ENCODE measurements at places on chromosomes 1 and 21.
A peak's percentile ranks its signal among the peaks of the same experiment; 100 is the strongest.

DNA sequence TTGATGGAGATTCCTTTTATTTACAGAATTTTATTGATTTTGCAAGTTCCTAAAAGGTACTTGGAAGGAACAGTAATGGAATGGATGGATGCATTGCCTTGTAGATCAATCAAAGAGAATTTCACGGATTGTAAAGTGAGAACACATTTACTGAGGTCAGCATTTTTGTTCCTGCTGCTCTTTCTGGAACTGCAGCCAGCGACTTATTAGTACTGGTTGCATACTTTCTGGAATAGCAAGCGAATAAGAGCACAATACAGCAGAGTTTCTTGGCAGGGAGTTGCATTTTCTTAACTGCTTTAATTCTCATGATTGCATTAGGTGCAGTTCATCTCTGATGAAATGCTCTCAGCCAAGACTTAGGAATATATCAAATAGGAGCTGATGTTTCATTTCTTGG lies 106.1 kb upstream of the CHODL start:
- DNase-seq, result no peak

DNA sequence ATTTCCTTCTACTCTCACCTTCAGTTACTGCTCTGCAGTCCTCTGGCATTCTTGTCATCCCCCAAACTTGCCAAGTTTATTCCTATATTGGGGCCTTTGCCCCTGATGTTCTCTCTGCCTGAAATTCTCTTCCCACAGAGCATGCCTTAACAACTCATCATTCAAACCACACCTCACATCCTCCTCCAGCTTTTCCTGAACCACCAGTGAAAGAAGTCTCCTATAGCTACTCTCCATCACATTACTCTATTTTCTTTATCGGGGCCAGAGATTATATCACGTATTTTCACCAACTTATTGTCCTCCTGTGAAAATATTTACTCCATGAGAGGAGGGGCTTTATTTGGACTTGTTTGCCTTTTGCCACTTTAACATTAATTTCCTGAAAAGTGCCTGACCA lies 32.1 kb downstream of the EXTL2 start:
- DNase-seq, result peak; percentile 50

DNA sequence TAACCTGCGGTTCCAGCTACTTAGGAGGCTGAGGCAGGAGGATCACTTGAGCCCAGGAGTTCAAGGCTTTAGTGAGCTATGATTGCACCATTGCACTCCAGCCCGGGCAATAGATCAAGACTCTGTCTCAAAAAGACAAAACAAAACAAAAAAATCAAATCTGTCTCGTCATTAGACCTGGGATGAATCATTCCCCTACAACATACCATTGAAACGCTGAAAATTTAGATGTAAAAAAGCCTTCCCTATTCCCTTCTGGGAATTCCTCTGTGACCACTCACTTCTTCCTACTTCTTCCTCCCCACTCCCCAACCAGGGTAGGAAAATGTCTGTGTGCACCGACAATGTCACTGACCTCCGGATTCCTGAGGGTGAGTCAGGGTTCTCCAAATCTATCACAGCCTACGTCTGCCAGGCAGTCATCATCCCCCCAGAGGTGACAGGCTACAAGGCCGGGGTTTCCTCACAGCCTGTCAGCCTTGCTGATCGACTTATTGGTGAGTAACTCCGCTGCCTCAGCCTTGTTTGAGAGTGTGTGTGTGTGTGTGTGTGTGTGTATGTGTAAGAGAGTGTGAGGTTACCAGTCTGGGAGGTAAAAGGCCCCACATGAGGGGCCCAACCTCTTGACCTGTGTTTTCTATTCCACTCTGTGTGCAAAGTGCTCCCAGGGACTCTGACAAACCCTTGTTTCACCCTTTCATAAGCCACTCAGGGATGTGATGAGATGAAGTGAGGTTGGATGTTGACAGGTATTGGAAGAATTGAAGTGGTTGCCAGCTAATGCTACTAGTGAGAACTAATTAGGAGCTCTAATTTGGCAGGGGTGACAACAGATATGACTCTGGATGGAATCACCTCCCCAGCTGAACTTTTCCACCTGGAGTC lies 16.3 kb upstream of the SARS1 start:
- DNase-seq, result peak; percentile 100

- DNase-seq, result no peak
Measured at GRCh38 chr1:44154049-44154448, 12.6 kb upstream of the KLF18 start.

- no peak for DNase-seq
Measured at GRCh38 chr1:101128846-101129245, 103.3 kb upstream of the DPH5 start.

DNA sequence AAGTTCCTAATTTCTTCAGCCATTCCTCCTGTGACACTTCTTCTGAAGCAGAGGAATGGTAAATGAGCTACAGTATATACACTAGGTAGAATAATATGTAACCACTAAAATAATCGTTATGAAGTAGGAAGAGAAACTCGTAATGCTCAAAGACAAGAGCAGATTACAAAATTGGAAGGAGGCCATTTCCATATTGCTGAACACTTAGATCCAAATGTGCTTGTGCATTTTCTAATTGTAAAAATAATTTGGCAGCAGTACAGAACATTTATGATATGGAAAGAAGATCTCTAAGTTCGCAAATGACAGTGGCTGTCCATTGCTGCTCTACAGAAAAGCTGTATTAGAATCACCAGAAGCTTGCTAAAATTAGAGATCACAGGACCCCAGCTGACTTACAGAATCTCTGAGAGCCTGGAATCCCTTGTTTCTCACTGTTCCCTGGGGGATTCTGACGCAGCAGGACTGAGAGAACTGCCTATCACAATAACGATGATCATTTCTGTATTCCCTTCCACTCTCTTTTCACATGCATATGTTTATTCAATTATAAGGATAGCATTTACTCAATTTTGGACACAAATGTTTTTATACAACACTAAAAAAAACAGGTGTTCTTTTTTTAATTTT lies 242.1 kb downstream of the OMA1 start:
- no peak for DNase-seq

GRCh38 chr1:91751275-91751674 lies 134.7 kb downstream of the TGFBR3 start:
- DNase-seq, result no peak

GRCh38 chr1:40955266-40955665 lies 24.2 kb upstream of the CTPS1 start:
- DNase-seq, result peak; percentile 47

- DNase-seq, result no peak
Measured at GRCh38 chr1:56359056-56359455, 220.3 kb downstream of the PLPP3 start.

DNA sequence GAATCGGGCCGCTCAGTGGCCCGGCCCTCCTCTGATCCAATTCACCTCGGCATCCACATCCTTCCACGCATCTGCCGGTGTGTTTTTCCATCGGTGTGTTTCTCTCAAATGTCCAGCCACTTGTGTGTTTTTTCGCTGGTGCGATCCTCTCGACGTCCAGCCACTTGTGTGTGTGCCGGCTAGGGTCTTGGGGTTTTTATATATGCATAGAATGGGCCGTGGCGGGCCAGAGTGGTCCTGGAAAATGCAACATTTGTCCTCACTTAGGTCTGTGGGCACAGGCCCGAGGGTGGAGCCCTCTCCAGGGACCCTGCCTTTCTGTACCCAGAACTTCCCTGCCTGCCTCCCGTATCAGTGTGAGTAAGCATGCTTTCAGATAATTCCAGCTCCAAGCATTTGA lies 1106.4 kb downstream of the AMY1C start:
- no peak for DNase-seq

GRCh38 chr1:194952171-194952570 lies 1656.1 kb downstream of the KCNT2 start:
- no peak for DNase-seq

- no peak for DNase-seq
Measured at GRCh38 chr1:204623894-204624361, 61.6 kb downstream of the LRRN2 start.

- peak; percentile 89 for DNase-seq
Measured at GRCh38 chr1:2205191-2205952, 10.8 kb upstream of the FAAP20 start.

DNA sequence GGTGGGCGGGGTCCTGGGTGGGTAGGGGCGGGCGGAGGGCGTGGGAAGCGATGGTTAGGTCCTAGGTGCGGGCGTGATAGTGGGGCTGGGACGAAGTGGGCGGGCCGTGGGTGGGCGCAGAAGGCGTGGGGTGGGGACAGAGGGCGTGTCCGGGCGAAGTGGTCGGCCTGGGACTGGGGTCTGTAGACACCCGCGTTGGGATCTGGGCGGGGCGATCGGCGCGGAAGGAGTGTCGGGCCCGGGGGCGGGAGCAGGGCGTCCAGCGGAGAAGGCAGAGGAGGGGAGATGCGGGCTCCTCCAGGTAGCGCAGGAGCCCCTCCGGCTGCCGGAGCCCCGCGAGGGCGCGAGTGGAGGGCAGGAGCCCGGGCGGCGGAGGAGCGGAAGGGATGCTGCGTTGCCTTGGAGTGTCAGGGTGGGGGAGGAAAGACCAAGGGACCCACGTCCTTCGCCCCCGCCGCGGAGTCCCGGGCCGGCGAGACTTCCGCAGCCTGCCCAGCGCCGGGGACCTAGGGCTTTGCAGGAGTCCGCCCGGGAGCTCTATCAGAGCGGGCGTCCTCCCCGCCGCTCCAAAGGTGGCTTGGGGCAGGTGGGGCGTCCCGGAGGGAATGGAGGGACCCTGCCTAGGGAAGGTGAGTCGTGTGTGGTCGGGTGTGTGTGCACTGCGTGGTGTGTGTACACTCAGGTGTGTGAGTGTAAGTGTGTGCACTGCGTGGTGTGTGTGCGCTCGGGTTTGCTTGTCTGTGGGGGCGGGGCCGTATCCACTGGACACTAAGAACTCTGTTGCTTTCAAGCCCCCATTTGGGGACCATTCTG lies 27.0 kb upstream of the PRSS38 start:
- peak; percentile 64 for DNase-seq

DNA sequence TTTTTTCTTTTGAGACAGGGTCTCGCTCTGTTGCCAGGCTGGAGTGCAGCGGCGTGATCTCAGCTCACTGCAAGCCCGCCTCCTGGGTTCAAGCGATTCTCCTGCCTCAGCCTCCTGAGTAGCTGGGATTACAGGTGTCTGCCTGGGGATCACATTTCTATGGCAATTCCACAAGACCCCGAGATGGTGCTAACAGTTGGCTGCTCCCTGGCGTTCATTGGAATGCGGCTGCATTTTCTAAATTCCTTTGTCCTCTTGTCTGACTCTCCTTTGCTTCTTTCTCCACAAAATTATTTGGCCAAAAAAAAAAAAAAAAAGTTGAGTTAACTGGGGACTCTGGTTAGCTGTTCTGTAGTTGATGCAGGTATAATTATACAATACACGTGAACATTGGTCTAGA lies 176.4 kb downstream of the ETS2 start:
- peak; percentile 79 for DNase-seq

DNA sequence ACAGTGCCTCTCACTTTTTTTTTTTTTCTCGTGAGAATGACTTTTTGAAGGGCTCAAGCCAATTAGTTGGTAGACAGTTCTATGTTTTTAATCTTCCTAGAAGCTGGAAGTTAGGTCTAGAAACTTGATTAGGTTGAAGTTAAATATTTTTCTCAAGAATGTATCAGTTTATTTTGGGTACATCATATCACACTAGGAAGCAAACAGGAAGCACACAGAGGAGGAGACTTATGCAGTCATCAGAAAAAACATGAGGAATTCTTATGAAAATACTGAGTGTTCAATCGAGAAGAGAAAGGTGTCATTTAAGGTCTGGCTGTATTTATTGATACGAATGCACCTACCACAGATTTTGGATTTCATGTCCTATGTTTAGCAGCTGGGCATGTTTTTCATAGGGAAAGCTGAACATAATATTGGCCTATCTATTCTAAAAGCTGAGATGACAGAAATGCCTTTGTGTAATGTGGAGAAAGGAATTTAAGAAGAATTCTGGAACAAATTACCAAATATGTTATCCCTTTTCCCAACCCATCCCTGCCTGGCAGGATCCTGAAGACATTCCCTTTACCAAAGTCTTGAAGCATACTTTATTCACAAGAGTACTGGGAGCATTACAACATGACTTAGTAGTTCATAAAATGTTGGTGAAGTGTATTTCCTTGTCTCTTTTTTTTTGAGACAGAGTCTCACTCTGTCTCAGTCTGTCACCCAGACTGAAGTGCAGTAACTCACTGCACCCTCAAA lies 17.5 kb upstream of the ZFP69B start:
- DNase-seq, result no peak

GRCh38 chr1:173332026-173332425 lies 124.9 kb upstream of the TNFSF4 start:
- peak; percentile 66 for DNase-seq

GRCh38 chr1:59638231-59638711 lies 176.5 kb upstream of the HOOK1 start:
- peak; percentile 50 for DNase-seq

- DNase-seq, result no peak
Measured at GRCh38 chr1:207645635-207646081, 725 bp downstream of the CR1L start.

DNA sequence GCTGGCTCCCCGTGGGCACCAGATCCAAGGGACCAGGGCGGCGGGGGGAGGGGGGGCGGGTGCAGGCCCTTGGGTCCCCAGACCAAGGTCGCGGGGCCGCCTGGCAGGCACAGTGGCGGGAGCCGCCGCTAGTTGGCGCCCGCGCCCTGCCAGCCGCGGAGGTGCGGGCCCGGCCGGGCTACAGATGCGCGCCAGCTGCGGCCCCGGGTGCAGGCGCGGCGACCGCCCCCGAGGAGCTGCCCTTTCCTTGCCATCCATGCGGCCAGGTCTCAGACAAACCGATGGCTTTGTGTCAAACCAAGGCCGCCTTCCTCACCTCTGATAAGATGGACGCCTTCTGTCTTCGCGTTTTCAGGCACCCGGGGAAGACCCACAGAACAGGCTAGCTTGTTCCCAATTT lies 2.2 kb upstream of the RUNX3 start:
- peak; percentile 22 for DNase-seq

DNA sequence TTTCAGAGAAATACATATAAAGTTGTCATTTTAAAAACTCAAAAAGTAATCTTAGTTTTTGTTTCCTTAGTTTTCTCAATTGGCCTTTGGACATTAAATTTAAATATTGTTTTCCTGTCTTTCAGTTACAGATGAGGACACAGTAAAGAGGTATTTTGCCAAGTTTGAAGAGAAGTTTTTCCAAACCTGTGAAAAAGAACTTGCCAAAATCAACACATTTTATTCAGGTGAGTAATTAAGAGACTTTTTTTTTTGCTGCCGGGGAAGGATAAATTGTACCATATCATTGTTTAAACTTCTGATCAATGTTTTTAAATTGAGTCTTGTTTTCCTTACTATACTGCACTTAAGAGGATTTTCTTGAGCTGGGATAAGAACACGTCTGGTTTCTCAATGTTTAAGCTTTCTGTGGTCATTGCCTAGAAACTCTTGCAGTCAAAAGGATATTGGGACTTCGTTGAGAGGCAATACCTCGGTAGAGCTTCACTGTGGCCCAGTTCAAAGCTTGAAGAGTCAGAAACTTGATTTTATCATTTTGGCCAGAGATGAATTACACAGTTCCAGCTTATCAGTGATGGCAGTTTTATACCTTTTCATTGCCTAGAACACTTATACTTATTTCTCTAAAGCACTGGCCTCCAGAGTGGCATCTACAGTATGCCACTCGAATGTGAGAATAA lies 124.9 kb upstream of the KIAA1614 start:
- DNase-seq, result no peak

GRCh38 chr1:94951509-94952208 lies 24.7 kb upstream of the CNN3 start:
- DNase-seq, result no peak

- DNase-seq, result peak; percentile 66
Measured at GRCh38 chr1:61641578-61642336, 83.2 kb downstream of the TM2D1 start.
